ENCODE measurements at places on chromosomes 4 and X.
A peak's percentile ranks its signal among the peaks of the same experiment; 100 is the strongest.

DNA sequence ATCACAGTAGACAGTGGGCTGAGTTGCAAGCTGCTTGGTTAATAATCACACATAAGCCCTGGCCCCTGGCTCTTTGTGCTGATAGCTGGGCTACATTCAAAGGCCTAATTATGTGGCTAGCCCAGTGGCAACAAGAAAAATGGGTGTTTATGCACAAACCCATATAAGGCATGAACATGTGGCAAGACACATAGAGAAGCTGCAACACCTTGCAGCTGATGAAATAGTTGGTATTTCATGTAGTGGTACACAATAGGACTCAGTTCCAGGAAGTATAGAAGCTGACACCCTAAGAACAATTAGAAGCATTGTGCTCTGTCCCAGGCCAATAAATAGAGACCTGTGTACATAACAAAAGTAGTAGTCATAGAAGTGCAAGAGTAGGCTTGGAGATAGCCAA, 14.6 kb upstream of the ZNF630 start:
- no peak for DNase-seq

DNA sequence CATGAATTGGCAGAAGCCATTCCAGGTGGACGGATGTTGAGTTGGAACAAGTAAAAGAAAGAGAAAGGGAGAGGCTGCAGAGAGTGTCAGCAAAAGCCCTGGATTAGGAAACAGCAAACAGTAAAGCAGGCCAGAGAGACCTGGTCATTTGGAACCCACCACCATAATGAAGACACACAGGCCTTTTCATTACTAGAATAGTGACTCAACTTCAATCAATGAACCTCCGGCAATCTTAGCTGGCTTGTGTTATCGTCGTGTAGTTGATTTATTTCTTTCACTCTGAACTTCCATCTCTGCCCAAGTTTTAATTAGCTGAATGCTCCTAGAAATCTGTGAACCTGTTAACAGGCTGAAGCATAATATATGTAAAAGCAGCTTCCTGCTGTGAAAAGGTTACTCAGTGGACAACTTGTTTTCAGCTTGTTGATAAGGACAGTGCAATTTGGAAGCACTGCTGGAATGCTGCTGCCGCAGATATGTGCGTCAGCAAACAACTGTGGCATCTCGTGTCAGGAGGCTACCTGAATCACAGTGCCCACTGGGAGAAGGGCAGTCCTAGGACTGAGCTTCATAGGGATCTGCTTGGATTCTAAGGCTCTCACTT, 68.8 kb downstream of the SPANXN4 start:
- no peak for DNase-seq

GRCh38 chr4:152063621-152064240, 302.9 kb upstream of the GATB start:
- DNase-seq, result no peak

GRCh38 chr4:105162123-105162796, 15.6 kb downstream of the TET2 start:
- no peak for DNase-seq

GRCh38 chrX:41868392-41868977, 54.9 kb downstream of the CASK start:
- no peak for DNase-seq

DNA sequence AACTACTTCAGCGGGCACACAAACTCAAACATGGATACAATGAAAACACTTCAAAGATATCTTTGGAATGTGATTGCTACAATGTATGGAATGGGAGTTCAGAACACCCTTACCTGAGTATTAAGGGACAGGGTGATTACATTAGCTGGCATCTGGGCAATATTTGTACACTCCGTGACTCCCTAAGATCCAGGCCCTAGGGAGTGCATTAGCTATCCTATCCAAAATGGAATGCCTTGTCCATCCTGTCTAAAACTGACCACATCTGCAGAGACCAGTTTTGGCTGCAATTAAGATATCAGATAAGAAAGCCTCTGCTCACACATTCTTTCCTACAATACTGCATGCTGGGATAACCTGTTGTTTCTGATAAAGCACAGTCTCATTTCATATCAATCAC, 176.6 kb upstream of the EMCN start:
- DNase-seq, result no peak

- no peak for DNase-seq
Observed at GRCh38 chrX:52509916-52510315, 6.9 kb downstream of the XAGE1B start.

GRCh38 chr4:22090661-22091351, 142.2 kb upstream of the KCNIP4 start:
- DNase-seq, result peak; percentile 57
